Neuronal stem cell (in vitro differentiated cells): ENCODE measurements at places on chromosomes 2 and 18.

DNA sequence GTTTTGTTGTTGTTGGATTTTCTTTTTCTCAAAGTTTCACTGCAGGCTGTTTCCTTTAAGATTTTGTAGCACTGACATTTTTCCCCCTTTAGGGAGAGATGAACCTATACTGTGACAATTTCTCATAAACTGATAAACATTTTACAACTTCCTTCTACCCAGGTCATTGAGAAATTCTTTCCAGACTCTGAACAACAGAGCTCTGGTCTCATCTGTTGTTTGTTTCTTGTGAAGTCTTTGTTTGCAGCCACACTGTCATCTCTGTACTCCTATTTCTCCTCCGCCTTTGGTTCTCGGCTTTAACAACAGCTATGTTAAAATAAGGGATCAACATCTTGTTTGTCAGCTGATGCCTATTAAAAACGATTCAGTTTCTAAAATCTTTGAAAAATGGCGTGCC lies 167.6 kb downstream of the VWC2L start:
- no peak for DNase-seq

DNA sequence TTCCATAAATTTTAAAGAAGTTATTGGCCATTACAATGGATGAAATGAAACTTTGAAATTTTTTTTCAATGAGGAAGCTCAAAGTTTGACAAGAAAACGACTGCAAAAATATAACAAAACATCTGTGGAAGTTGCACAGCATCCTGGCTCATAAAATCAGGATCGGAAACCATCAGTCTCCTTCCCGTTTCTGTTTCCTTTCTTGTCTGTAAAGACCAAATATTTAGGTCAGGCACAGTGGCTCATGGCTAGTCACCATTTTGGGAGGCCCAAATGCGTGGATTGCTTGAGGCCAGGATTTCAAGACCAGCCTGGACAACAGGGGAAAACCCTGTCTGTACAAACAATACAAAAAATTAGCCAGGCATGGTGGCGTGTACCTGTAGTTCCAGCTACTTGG lies 27.6 kb upstream of the SSB start:
- DNase-seq = no peak

- no peak for DNase-seq
Observed at GRCh38 chr2:119723784-119724467, 35.8 kb upstream of the PTPN4 start.

DNA sequence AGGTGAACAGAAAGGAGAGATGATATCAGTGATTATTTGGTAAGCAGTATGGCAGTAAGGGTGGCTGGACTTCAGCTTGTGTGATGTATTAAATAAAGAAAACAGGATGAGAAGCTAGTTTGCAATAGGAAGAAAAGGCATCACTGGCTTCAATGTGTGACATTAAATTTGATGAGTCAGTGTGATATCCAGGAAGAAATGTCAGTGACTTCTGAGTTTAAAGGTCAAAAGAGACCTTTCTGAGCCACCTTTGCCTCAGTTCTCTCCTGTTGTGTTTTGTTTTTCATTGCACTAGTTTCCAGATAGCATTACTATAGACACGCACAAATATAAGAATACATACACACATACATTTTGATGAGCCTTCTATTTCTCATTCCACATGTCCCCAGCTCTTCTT lies 105.6 kb downstream of the PIGN start:
- DNase-seq = no peak

- DNase-seq = no peak
Observed at GRCh38 chr18:65279668-65280305, 471.0 kb upstream of the CDH7 start.
